Stimulated activated CD8-positive, alpha-beta memory T cell treated with anti-CD3 and anti-CD28 coated beads, Interleukin-15, amount 100 ng/mL, for 48 hours (primary cell): ENCODE measurements at places on chromosomes 2 and 18.

DNA sequence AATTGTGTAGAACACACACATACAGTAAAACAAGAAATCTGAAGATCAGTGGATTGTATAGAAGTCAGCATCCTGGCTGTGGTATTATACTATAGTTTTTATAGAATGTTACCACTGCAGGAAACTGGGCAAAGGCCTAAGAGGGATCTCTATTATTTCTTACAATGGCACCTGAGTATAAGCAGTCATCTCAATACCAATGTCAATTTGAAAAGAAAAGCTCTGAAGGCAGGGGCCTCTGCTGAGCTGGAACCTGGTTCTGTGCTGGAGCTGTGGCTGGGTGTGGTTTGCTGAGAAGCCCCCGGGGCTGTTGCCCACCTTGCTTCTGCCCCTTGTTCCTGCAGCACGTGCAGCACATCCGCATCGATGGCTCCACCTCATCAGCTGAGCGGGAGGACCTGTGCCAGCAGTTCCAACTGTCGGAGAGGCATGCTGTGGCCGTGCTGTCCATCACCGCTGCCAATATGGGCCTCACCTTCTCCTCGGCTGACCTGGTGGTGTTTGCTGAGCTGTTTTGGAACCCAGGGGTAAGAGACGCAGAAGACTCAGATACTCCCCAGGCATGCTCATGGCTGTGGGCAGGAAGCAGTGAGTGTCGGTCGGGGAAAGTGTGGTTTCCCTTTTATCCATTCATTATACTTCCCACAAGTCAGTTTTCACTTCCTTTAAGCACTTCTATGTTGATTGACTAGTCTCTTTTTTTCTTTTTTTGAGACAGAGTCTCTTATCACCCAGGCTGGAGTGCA lies 23.5 kb upstream of the RPL37A start:
- DNase-seq, result peak; percentile 17

- DNase-seq, result no peak
Measured at GRCh38 chr18:27794181-27794926, 382.6 kb downstream of the CDH2 start.

DNA sequence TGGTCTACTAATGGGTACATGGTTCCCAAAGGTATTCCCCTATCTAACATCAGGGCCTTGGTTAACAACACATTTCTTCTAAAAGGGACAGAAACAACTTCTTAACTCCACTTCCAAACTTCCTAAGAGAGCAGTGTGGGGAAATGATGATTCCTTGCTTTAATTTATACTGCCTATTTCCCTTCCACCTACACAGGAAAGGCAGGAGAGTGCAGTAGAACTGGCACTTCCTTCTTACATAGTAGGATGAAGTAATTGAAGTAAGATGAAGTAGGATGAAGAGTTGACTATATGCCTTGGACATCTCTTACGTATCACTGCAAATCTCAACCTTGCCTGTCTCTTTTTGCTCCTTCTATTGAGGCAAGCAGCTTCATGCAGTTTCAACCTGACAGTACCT lies 54.7 kb downstream of the CD28 start:
- DNase-seq, result no peak

GRCh38 chr2:176111309-176111663 lies 4.2 kb downstream of the HOXD11 start:
- no peak for DNase-seq
